ENCODE measurements at places on chromosomes 6 and 20.

- no peak for DNase-seq
These were observed 79.2 kb upstream of the PLN start for GRCh38 chr6:118468682-118469465.

DNA sequence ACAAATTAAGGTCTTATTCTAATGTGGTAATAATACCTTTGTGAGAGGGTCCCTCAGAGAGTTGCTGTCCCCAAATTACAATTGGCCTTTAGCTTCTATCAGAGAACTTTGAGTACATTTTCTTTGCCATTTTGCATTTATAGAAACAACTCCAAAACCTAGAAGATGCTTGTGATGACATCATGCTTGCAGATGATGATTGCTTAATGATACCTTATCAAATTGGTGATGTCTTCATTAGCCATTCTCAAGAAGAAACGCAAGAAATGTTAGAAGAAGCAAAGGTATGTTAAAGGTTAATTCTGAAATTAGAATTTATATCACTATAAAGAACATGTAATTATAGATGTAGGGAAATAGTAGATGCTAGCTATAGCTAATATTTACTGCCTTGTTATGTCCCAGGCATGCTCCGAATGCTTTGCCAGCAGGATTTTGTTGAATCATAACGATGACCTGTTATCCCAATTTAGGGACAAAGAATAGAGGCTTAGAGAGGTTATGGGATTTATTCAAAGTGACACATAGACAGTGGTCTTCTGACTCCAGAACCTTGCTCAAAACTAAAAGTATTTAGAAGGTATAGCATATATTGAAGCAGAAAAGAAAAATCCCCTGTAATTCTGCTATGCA lies 7.4 kb downstream of the PFDN4 start:
- DNase-seq: no peak

DNA sequence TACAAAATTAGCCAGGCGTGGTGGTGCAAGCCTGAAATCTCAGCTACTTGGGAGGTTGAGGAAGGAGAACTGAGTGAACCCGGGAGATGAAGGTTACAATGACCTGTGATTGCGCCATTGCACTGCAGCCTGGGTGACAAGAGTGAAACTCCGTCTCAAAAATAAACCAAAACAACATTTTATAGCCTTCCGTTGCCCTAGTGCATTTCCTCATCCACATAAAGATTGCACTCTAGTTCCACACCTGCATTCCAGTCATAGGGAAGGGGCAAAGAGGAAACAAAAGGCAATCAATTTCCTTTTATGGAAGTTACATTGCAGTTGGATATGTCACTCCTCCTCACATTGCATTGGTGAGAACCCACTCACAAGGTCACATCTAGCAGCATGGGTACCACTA lies 182.7 kb upstream of the ARG1 start:
- DNase-seq: no peak

GRCh38 chr6:25447570-25447929 lies 168.4 kb downstream of the CARMIL1 start:
- DNase-seq: no peak

DNA sequence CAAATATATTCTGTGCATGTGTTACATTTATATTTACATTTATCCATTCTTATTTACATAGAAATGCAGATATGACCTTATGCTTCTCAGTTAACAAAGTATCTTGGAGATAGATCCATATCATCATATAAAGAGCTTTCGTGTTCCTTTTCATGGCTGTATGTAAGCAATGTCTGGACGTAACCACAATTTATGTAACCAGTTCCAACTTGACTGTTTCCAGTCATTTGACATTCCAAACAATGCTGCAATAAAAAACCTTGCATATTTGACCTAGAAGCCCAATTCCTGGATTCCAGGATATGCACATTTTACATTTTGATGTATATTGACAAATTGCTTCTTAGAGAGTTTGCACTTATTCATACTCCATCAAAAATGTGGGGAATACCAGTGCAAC lies 113.7 kb upstream of the F13A1 start:
- DNase-seq: no peak

- DNase-seq: no peak
These were observed 15.9 kb downstream of the OR2A4 start for GRCh38 chr6:131685266-131685780.

DNA sequence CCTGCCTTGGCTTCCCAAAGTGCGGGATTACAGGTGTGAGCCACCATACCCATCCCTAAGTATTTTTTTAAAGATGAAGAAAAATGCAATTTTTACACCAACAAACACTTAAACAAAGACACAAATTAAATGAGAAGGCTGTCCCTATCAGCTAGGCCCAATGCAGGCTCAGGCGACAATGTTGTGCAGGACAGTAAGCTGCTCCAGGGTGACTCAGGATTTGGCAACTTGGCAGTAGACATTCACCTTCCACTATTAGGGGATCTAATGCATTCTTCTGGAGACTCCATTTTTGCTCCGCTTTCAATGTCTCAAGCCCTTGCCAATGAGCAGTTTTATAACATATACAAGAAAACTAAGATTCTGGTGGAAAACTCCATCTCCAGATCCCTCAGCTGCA lies 19.7 kb downstream of the NDRG3 start:
- no peak for DNase-seq

GRCh38 chr20:57698116-57698866 lies 11.5 kb downstream of the PMEPA1 start:
- peak; percentile 27 for DNase-seq

- DNase-seq: no peak
These were observed 42.7 kb downstream of the FILIP1 start for GRCh38 chr6:75450903-75451302.

GRCh38 chr6:125314009-125314581 lies 12.3 kb upstream of the HDDC2 start:
- peak; percentile 7 for DNase-seq

GRCh38 chr6:107491138-107491609 lies 1.3 kb downstream of the SOBP start:
- no peak for DNase-seq

- DNase-seq: no peak
These were observed 442.3 kb upstream of the MAP3K7 start for GRCh38 chr6:91029211-91029610.

GRCh38 chr6:113356139-113356538 lies 501.0 kb upstream of the MARCKS start:
- no peak for DNase-seq

- DNase-seq: no peak
These were observed 106.9 kb downstream of the TBX18 start for GRCh38 chr6:84657486-84657885.

- no peak for DNase-seq
These were observed 93.4 kb upstream of the NHSL1 start for GRCh38 chr6:138592749-138593123.

- DNase-seq: no peak
These were observed 101.2 kb upstream of the TIAM2 start for GRCh38 chr6:154893917-154894316.

DNA sequence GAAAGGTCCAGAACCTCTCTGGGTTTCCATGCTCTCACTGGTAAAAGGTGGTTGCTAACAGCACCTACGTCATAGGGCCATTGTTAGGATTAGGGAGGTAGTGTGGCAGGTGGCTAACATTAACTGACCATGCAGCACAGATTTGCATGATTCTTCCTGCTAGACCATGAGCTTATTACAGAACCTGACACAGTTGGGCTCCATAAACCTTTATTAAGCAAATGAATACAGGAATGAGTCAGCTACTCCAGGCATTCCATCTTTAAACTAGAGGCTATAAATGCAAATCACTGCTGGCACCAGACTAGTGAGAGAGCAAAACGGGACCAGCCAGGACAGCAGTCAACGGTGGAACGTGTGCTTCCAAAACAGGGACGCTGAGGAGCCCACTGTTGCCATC lies 440.1 kb downstream of the PTPRT start:
- DNase-seq: no peak

GRCh38 chr6:41047745-41048732 lies 5.0 kb upstream of the APOBEC2 start:
- no peak for DNase-seq
